ENCODE measurements at places on chromosomes 13 and 19. TPM values are rescaled to one million over a fixed set of nuclear protein-coding genes. Genes with fewer than 3 reads are reported as not detected.

SYDE1 gene
- total RNA-seq = 0.67 TPM

- no peak for DNase-seq
Measured at GRCh38 chr19:33780251-33780650, 16.4 kb upstream of the KCTD15 start.

DNA sequence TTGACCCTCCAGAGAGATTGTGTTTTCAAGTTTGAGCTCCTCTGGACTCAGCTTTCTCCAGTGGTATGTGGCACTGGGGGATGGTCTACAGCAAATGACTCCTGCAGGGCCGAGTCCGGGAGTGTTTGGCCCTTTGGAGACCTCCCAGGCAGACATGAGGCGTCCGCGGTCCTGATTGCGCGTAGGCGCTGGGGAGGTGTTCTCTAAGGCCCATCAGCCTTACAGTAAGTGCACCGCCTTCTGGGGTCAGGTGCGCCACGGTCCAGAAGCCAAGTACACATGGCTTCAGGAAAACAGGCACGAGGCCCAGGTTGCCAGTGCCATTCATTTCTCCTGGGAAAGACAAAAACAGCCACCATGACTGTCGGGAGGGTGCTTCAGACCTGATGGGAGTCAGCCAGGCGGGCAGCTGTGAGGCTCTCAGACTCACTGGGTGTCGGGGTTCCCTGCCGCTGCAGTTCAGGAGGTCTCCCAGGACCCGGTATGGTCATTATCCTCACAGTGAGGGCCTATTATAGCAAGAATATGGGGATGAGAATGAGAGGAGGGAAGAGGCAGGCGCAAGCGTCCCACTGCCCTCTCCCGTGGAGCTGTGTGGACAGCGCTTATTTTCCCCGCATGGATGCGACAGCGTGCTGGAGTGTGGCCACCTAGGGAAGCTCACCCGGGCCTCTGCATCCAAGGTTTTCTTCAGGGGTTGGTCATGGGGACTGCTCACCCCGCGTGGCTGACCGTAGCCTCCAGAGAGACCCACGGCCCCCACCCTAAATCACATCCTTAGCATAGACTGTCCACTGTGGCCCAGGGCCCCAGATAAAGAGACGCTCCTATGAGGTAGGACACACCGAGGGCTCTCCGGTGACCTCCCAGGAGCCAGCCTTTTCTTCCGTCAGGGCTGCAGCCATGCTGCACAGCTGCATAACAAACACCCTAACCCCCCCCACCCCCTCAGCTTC lies 21.8 kb downstream of the CCDC8 start:
- DNase-seq = no peak

DNA sequence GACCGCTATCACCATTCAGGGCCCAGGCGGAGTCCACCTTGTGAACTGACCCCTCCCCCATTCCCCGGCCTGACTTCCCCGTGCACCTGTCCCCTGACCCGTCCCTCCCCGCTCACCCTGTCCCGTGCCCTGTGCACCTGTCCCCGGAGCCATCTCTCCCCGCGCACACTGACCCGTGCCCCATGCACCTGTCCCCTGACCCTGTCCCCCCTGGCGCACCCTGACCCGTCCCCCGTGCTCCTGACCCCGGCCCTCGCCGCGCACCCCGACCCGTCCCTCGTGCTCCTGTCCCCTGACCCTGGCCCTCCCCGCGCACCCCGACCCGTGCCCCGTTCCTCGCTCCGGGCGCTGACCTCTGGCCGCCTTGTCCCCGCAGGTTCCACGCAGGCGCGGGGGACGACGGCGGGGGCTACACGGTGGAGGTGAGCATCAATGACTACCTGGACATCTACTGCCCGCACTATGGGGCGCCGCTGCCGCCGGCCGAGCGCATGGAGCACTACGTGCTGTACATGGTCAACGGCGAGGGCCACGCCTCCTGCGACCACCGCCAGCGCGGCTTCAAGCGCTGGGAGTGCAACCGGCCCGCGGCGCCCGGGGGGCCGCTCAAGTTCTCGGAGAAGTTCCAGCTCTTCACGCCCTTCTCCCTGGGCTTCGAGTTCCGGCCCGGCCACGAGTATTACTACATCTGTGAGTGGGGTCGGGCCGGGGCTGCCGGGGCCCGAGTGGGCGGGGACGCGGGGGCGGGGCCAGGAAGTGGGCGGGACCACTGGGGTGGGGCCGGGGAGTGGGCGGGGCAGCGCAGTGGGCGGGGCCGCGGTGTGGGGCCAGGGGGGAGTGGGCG lies 9.7 kb downstream of the EFNA2 start:
- no peak for DNase-seq

DNA sequence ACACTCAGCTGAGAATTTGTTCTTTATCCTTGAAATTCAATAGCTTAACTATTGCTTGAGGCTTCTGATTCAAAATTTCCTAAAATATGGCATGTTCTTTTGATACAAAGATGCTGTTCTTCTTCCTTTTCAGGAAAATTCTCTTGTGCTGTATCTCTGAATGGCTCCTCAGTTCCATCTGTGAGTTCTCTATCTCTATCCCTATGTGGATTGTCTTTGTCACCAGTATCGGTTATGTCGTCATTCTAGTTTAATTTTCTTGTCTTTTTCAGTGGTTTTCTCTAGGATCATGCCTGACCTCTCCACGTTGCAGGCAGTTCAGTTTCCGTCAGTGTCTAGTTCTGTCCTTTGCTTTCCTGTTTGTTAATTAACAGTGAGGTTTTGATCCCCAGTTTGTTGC lies 104.6 kb upstream of the GJB6 start:
- DNase-seq = no peak

- DNase-seq = no peak
Measured at GRCh38 chr13:47288546-47288945, 391.7 kb upstream of the HTR2A start.

POSTN gene
- not detected for total RNA-seq

DNA sequence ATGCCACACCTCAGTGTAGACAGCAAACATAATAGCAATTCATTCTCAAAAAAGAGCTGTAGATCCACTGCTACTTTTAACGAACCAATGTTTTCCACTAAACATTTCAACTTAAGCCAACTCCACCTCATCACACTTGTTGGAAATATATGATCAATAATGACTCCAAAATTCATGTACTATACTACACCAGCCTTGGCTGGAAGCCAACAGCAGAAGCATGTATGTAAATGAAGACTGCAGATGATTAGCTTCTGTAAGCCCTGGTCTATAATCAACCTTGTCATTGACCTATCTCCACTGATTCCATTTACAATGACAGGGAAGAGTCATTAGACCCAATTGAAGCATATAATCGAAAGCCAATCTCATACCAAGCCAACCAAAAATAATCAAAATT lies 71.7 kb downstream of the STK24 start:
- no peak for DNase-seq
